ENCODE measurements at places on chromosomes 2 and 18.

DNA sequence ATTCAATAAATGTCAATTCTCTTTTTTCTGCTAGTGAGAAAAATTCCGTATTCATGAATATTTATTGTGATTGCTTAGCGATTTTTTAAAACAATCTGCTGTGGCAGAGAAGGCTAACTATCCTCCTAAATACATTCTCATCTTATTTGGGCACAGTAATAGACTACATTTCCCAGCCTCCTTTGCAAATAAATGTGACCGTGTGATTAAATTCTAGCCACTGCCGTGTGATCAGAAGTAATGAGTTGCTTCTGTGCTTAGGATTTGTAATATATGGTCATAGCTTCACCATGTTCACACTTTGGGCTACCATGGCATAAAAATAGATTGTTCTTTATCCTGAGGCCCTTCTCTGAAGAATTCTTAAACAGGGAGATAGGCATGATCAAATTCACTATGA is 179.6 kb downstream of the FAM124B start:
- peak; percentile 4 for DNase-seq

DNA sequence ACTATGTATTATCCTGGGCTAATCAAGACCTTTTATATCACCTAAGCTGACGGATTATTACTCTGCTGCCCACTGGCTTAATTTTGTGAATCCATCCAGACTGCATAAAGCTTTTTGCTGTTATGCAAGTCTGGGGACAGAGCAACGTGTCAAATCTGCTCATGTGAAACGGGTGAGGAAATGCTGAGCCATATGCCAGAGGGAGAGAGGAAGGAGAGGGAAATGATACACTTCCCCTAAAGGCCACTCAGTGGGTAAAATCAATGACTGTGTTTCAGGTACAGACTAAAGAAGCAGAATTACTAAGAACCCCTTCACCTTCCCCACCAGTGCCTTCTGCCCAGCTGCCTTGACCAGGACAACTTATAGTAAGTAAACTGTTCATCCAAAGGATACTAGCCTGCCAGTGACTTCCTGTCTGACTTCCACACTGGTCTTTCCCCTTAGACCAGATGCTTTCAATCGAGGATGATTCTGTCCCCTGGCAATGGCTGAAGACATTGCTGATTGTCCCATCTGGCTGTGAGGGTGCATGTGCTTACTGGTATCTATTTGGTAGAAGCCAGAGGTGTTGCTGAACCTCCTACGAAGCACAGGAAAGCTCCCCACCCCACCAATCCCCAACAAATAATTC is 43.0 kb downstream of the STAT1 start:
- DNase-seq = no peak

DNA sequence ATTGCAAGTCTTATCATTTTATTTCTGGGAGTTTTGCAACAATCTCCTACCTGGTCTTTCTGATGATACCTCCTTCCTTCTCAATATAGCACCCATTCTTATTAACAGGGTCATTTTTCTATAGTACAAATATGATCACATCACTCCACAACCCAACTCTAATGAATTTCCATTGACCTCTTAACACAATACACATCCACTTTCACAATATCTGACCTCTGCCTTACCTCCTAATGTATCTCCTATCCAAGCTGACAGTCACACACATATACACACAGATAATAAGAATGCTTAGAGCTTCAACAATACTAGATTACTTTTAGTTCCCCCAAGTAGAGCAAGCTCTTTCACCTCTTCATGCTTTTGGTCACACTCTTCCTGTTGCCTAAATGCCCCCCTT is 40.9 kb downstream of the EVA1A start:
- no peak for DNase-seq

DNA sequence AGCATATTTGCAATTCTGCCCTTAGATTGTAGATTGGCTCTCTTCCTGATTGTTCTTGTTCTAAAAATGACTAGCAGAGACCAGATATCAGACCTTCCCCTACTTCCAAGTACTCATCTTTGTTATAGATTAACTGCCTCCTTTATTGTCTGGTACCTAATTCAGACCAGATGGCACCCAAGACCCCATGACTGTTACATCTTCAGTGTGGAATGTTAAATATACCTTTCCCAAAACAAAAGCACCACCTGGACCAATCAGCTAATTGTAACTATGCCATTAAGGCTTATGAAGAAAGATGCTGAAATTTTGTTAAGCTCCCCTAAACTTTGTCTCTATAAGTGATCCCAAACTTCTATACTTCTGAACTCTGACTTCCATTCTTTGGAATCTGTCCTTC is 12.0 kb upstream of the TFPI start:
- DNase-seq = no peak

GRCh38 chr18:61222206-61222605 is 111.0 kb upstream of the CDH20 start:
- DNase-seq = no peak

DNA sequence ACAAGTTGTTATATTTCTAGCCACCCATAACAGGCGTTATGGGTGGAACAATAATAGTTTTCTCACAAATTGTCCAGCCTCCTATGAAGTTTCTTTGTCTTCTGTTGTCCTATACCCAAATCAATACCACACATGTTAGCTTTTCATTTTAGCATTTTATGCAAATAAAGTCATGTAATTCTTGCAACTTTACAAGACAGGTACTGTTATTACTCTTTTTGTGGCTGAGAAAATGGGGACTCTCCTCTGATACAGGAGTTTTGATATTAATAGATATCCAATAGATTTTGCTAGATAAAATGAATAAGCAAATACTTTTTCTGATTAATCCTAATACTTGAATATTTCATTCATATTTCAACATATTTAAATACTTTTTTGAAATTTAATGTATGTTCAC is 151.0 kb downstream of the PMAIP1 start:
- no peak for DNase-seq

DNA sequence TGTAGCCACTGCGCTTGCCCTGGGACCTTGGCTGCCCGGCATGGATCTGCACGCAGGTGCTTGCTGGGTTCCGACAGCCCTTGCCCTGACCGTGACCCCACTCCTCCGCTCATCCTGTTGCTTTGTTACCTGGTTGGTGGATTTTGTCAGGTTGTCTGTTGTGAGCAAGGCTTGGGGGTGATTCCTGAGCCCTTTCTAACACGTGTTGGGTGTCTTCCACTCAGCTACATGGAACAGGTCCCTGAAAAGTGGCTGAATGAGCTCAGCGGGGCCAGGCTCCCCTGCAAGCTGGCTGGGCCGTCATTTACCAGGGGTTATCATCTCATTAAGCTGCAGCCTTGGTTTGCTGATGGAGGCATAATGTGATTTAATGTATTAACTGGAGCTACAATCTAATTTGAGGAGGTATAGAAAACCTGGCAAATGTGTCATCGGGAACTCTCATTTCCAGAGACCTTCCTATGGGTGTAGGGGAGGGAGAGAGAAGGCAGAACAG is 24.6 kb downstream of the RAMP1 start:
- no peak for DNase-seq

- DNase-seq = no peak
These were observed 186.7 kb downstream of the KLHL29 start for GRCh38 chr2:23571527-23572282.

GRCh38 chr2:126494593-126494992 is 161.4 kb upstream of the GYPC start:
- DNase-seq = no peak

GRCh38 chr2:133293544-133294353 is 274.5 kb downstream of the NCKAP5 start:
- DNase-seq = no peak

- no peak for DNase-seq
These were observed 91.9 kb upstream of the FOSL2 start for GRCh38 chr2:28300485-28301341.

DNA sequence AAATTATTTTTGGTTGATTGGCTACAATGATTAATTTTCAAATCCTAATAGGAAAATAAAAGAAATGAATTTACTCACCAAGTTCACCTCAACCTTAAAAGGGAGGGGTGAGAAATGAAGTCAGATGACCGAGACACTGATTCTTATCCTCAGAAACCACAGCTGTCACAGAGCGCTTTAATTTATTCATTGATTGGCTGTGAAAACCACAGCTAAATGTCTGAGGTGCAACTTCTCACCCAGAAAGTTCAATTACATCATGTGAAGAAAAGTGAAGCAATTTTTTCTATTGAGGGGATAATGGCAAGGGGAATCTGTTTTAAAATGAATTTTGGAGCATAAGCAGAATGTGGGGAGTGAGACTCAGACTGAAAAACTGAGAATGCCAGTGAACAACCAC is 128.4 kb downstream of the RNF152 start:
- DNase-seq = no peak

DNA sequence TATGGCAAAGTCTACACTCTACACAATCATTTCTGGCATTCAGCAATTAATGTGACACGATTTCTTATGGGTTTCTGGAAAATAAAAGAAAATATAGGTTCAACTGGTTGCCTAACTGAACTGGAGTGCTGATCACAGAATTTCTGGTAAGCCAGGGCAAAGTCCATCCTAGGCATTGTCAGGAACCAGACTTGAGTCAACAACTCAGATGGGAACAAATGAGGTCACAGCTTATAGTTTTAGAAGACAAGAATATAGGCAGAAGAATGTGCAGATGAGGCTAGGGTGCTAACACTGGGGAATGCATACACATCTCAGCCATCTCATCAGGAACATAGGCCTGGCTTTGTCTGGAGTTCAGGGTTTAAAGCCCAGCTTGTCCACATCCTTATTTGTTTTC is 317.2 kb upstream of the ID2 start:
- peak; percentile 30 for DNase-seq

DNA sequence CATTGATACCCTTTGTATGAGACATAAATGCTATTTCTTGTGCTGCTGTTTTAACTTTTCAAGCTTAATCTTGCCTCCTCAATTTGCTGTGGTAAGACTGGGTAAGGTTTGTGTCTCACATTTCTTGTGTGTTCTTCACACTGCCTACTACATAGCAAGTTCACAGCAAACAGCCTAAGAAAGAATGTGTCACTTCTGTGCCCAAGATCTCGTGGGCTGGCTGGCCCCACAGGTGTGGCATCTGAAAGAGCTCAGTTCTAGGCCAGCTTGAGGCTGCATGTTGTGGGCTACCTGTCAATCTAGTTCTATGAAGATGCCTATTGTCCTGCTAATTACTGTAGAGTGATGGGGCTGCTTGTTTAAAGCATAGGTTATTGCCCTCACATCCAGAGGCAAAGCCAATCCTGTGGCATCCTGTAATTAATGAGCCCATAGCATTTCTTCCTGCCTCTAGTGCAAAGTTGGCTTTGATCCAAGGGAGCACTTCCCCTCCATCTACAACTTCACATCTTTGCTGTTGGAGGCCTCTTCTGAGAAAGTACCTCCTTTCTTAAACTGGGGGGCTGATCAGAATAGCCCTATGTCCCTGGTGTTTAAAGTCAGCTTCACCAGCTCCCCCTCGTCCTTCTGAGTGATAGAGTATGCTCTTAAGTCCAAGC is 40.9 kb upstream of the ASPRV1 start:
- DNase-seq = no peak

DNA sequence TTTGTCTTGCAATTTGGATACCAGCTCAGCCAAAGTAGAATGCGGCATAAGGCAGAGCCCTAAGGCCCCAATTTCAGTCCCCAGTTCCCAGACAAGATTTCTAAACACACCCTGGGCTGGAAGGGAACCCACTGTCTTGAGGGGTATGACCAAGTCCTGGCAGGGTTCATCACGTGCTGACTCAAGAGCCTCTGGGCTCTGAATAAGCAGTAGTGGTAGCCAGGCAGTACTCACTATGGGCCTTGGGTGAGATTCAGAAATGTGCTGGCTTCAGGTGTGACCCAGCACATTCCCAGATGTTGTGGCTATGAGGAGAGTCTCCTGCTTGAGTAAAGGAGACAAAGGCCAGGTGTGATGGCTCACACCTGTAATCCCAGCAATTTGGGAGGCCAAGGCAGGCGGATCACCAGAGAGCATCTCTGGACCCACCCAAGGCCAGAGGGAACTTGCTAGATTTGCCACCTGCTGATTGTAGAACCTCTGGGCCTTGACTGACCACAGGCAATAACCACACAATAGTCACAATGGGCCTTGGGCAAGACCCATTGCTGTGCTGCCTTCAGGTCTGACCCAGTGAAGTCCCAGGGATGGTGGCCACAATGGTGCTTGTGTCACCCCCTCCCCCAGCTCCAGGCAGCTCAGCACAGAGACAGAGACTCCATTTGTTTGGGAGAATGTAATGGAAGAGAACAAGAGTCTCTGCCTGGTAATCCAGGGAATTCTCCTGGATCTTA is 74.9 kb downstream of the ATL2 start:
- DNase-seq = no peak

DNA sequence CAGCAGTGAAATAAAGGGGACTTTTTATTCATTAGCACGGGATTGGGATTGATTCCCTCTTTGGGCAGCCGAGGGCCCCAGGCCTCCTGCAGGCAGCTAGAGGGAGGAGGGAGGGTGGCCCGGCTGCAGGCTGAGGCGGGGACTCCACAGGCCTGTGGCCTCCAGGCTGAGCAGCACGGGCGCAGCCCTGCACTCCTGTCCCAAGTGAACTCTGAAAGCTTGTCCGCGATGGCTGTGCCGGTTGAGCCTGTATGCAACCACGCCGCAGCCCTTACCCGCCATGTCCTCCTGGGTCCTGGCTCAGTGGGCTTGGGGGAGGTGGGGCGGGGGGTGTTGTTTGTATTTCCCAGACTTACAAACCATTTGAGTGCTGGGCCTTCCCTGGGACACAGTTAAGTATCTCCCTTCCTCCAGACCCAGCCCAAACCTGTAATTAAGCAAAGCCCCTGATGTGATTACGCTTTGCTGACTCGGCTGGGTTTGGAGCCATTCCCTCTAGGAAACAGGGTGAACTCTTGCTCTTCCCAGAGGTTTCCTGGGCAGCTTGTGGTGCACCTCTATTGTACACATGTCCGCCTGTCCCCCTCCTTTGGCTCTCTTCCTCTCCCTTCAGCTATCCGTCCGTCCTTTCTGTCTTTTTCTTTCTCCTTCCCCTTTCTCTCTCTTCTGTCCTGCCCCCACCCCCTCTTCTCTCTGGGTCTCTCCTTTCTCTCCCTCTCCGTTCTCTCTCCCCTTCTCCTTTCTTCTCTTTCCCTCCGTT is 5.3 kb downstream of the GLI2 start:
- peak; percentile 15 for DNase-seq

- no peak for DNase-seq
These were observed 21.5 kb downstream of the SH2D6 start for GRCh38 chr2:85439986-85440385.

DNA sequence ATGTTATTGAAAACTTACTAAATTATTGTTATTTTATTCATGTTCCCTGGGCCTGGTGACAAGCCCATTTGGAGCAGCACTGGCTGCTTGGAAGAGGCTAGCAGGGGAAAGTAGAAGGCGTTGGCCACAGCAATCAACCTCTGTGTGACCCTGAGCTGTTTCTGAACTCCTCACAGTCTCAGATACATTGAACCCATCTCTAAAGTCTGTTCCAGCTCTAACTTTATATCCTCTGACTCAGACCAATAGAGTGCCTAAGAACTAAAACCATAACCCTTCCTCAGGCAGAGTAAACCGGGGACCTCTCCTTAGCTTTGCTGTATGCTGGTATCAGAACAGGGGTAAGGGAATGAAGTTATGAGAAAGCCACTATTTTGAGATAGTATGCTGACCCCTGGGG is 96.4 kb upstream of the NOL4 start:
- DNase-seq = no peak

- DNase-seq = no peak
These were observed 857.3 kb downstream of the RNF144A start for GRCh38 chr2:7774481-7774880.

- no peak for DNase-seq
These were observed 154.7 kb downstream of the TSN start for GRCh38 chr2:121910139-121910538.

GRCh38 chr2:122451040-122451439 is 695.6 kb downstream of the TSN start:
- DNase-seq = peak; percentile 46
